GM19239 (cell line): ENCODE measurements at places on chromosomes 16 and 17.

DNA sequence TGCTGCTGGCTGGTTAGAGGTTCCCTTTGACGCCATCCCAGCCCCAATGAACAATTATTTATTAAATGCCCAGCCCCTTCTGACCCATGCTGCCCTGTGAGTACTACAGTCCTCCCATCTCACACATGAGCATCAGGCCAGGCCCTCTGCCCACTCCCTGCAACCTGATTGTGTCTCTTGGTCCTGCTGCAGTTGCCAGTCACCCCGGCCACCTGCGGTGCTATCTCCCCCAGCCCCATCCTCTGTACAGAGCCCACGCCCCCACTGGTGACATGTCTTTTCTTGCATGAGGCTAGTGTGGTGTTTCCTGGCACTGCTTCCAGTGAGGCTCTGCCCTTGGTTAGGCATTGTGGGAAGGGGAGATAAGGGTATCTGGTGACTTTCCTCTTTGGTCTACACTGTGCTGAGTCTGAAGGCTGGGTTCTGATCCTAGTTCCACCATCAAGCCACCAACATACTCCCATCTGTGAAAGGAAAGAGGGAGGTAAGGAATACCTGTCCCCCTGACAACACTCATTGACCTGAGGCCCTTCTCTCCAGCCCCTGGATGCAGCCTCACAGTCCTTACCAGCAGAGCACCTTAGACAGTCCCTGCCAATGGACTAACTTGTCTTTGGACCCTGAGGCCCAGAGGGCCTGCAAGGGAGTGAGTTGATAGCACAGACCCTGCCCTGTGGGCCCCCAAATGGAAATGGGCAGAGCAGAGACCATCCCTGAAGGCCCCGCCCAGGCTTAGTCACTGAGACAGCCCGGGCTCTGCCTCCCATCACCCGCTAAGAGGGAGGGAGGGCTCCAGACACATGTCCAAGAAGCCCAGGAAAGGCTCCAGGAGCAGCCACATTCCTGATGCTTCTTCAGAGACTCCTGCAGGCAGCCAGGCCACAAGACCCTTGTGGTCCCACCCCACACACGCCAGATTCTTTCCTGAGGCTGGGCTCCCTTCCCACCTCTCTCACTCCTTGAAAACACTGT is 11.3 kb downstream of the CX3CL1 start:
- DNase-seq, result no peak

- DNase-seq, result peak; percentile 90
Measured at GRCh38 chr16:73058221-73058615, 10.3 kb upstream of the ZFHX3 start.

GRCh38 chr16:17435318-17435717 is 35.4 kb downstream of the XYLT1 start:
- DNase-seq, result no peak

GRCh38 chr17:68534695-68535088 is 22.5 kb downstream of the PRKAR1A start:
- no peak for DNase-seq

- no peak for DNase-seq
Measured at GRCh38 chr17:6460531-6461161, 16.4 kb downstream of the PIMREG start.
